Effector memory CD8-positive, alpha-beta T cell (primary cell): ENCODE measurements at places on chromosomes 2 and 18.
A peak's percentile ranks its signal among the peaks of the same experiment; 100 is the strongest.

- H3K4me3 ChIP-seq = no peak overlapping the region
- H3K36me3 ChIP-seq = peaks cover 39% of the 10 kb centered on the region
- H3K4me1 ChIP-seq = peaks cover 13% of the 10 kb centered on the region
- no peak for DNase-seq
- no peak overlapping the region for H3K27ac ChIP-seq
Observed at GRCh38 chr2:221567809-221568208, 4.3 kb downstream of the EPHA4 start.

GRCh38 chr2:148754864-148755263 lies 110.3 kb downstream of the EPC2 start:
- peaks cover 6% of the 10 kb centered on the region for H3K36me3 ChIP-seq
- no peak overlapping the region for H3K27ac ChIP-seq
- peaks cover 8% of the 10 kb centered on the region for H3K4me1 ChIP-seq
- no peak for DNase-seq
- H3K27me3 ChIP-seq = no peaks in the 10 kb centered on the region

DNA sequence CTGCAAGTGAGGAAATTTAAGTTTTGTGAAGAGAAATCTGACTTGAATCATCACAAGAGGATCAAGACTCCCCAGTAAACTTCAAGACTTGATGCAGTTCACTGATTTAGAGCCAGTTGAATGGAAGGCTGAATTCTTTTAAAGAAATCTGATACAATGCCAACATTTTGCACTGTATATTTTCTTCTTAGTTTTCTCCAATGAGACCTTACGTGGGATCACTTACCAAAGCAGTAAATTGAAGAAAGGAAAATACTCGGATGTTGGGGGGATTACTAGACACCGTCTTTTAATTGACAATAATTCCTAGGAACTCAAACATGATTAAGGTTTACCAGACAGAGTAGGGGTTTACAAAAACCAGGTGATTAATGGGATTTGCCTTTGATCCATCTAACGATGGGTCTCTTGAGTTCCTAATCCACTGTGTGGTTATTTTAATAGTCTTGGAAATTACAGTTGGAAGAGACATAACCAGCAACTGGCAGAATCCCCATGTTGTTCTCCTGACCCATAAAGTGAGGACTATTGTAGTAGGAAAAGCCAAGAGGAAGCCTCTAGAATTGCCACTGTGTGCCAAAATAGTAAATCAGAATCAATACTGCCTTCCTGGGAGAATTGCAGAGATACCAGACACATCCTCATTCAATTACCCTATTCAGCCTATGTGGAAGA lies 354.5 kb downstream of the PID1 start:
- DNase-seq = no peak
- no peaks in the 10 kb centered on the region for H3K27me3 ChIP-seq
- no peaks in the 10 kb centered on the region for H3K4me1 ChIP-seq

DNA sequence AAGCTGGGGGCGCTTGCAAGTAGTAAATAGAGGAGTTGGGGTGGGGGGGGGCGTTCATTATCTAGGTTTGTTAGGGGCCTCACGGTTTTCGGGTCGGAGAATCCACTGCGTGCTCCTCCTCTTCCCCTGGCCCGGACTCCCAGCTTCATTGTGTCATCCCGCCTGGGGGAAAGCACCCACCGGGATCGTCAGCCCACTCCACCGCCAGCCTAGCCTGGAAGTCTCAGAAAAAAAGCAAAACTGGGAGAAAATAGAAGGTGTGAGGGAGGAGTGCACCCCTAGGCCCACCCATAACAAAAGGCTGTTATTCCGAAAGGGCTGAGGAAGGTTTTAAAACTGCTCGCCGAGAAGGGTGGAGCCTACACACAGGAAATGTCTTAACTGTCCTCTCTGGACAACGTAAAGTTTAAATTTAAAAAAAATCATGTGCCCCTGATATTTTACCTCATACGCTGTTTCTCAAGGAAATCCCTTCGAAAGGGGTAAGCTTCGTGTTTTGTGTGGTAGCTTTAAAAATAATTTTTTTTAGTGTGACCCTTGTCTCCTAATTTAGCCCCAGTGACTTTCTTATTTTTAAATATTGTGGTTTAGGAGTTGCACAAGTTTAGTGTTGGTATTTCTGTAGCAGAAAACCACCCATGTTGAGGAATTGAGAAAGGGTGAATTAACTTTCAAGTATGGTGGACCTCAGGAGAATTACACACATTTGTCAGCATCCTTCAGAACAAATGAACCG lies 104.2 kb downstream of the SPTBN1 start:
- peaks cover 7% of the 10 kb centered on the region for H3K36me3 ChIP-seq
- peak overlapping the region; percentile 94 for H3K4me3 ChIP-seq
- H3K27me3 ChIP-seq = no peaks in the 10 kb centered on the region
- no peak for DNase-seq
- peak overlapping the region; percentile 95 for H3K27ac ChIP-seq
- H3K4me1 ChIP-seq = peaks cover 60% of the 10 kb centered on the region

GRCh38 chr2:129892360-129892759 lies 87.1 kb upstream of the RAB6C start:
- H3K4me3 ChIP-seq = no peak overlapping the region
- no peaks in the 10 kb centered on the region for H3K36me3 ChIP-seq
- no peak overlapping the region for H3K27ac ChIP-seq
- DNase-seq = no peak

- H3K4me3 ChIP-seq = no peak overlapping the region
- no peaks in the 10 kb centered on the region for H3K36me3 ChIP-seq
- no peaks in the 10 kb centered on the region for H3K27me3 ChIP-seq
- H3K4me1 ChIP-seq = no peaks in the 10 kb centered on the region
Observed at GRCh38 chr2:57429831-57430230, 616.8 kb upstream of the VRK2 start.

DNA sequence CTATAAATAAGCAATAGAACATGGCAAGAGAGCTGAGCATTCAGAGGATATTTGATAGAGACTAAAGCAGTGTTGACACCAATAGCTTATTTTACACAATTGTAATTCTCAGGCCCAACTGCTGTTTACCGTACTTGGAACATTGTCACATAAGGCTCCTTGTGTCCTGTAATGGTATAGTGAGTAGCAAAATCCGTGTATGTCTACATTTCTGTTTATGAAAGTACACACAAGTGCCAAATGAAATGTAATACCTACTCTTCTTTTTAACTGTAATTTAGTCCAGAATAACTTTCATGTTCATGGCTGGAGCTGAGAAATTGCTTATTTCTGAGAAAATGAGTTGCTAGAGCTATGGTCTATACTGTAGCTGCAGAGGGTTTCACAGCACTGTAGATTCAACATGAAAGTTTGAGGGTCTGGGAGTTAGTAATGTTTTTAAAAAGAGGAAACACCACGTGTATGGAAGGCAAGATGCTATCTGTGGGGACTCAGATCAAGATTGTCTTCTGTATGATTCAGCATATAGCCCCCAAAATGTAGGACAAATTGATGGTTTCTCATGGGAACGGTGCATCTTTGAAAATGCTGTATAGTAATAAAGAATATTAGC lies 110.2 kb upstream of the NOSTRIN start:
- no peaks in the 10 kb centered on the region for H3K36me3 ChIP-seq
- no peaks in the 10 kb centered on the region for H3K4me1 ChIP-seq
- H3K27ac ChIP-seq = no peak overlapping the region
- H3K4me3 ChIP-seq = no peak overlapping the region

DNA sequence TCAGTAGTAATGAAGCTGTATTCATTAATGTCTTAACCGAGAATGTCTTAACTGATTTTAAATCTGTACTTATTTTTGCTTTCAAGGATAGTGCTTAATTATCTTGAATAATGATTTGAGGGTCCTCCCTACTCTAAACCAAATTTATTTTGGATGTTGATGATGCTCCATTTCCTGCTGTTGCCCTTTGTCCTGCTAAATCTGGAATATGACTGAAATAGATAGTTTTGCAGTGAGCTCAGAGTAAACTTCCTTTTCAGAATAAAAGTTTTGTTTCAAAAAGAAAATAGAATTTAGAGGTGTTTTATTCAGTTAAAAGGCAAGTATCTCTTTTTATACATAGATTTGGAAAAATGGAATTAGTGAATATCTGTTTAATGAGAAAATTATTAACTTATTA lies 8.1 kb downstream of the NBEAL1 start:
- no peaks in the 10 kb centered on the region for H3K36me3 ChIP-seq
- H3K4me1 ChIP-seq = peaks cover 24% of the 10 kb centered on the region
- DNase-seq = no peak
- no peaks in the 10 kb centered on the region for H3K27me3 ChIP-seq

GRCh38 chr2:196924051-196924450 lies 2.5 kb downstream of the PGAP1 start:
- H3K27me3 ChIP-seq = no peaks in the 10 kb centered on the region
- no peak overlapping the region for H3K27ac ChIP-seq
- H3K4me3 ChIP-seq = no peak overlapping the region
- no peak for DNase-seq
- H3K4me1 ChIP-seq = peaks cover 26% of the 10 kb centered on the region

DNA sequence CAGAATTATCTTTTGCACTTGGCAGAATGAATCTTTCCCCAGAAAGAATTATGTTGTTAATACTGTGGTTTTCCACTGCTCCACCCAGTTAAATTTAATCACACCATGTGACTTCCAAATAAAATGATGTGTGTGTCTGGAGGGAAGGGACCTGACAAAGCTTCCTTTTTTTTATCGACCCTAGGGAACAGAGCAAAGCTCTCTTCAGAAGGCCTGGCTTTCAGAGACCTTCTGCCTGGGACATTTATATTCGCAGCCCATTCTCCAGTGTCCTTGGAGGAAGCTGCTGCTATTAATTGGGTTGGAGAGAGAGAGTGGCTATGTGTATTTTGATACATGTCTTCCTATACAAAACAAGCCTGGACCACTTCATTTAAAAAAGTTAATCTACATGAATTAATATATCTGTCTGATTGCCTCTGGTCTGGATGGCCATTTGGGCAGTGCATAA lies 233.7 kb downstream of the PRKCE start:
- peaks cover 20% of the 10 kb centered on the region for H3K4me1 ChIP-seq
- no peak overlapping the region for H3K27ac ChIP-seq
- H3K27me3 ChIP-seq = no peaks in the 10 kb centered on the region
- no peak for DNase-seq
- no peak overlapping the region for H3K4me3 ChIP-seq
- H3K36me3 ChIP-seq = no peaks in the 10 kb centered on the region

GRCh38 chr18:60044290-60045006 lies 144.7 kb downstream of the PMAIP1 start:
- no peak for DNase-seq
- H3K27ac ChIP-seq = no peak overlapping the region
- peaks cover 14% of the 10 kb centered on the region for H3K27me3 ChIP-seq

GRCh38 chr2:237577956-237578870 lies 11.8 kb downstream of the PRLH start:
- H3K4me3 ChIP-seq = no peak overlapping the region
- DNase-seq = no peak
- no peaks in the 10 kb centered on the region for H3K36me3 ChIP-seq
- no peaks in the 10 kb centered on the region for H3K4me1 ChIP-seq

- peaks cover 9% of the 10 kb centered on the region for H3K4me1 ChIP-seq
- H3K27ac ChIP-seq = no peak overlapping the region
- peaks cover 79% of the 10 kb centered on the region for H3K27me3 ChIP-seq
Observed at GRCh38 chr18:77250501-77250925, 865 bp downstream of the GALR1 start.

GRCh38 chr18:1048032-1048431 lies 143.4 kb downstream of the ADCYAP1 start:
- no peak overlapping the region for H3K27ac ChIP-seq
- H3K36me3 ChIP-seq = no peaks in the 10 kb centered on the region
- H3K4me3 ChIP-seq = no peak overlapping the region
- no peaks in the 10 kb centered on the region for H3K27me3 ChIP-seq
- no peaks in the 10 kb centered on the region for H3K4me1 ChIP-seq
- DNase-seq = no peak

- H3K4me1 ChIP-seq = no peaks in the 10 kb centered on the region
- peaks cover 3% of the 10 kb centered on the region for H3K36me3 ChIP-seq
- no peak overlapping the region for H3K27ac ChIP-seq
- H3K27me3 ChIP-seq = peaks cover 16% of the 10 kb centered on the region
- H3K4me3 ChIP-seq = no peak overlapping the region
- no peak for DNase-seq
Observed at GRCh38 chr18:45525301-45525700, 90.0 kb upstream of the SLC14A2 start.

GRCh38 chr2:241298673-241299072 lies 16.8 kb downstream of the HDLBP start:
- DNase-seq = no peak
- H3K36me3 ChIP-seq = peaks cover 8% of the 10 kb centered on the region
- peak overlapping the region; percentile 58 for H3K4me3 ChIP-seq
- peak overlapping the region; percentile 9 for H3K27ac ChIP-seq
- H3K27me3 ChIP-seq = no peaks in the 10 kb centered on the region
- H3K4me1 ChIP-seq = peaks cover 49% of the 10 kb centered on the region

DNA sequence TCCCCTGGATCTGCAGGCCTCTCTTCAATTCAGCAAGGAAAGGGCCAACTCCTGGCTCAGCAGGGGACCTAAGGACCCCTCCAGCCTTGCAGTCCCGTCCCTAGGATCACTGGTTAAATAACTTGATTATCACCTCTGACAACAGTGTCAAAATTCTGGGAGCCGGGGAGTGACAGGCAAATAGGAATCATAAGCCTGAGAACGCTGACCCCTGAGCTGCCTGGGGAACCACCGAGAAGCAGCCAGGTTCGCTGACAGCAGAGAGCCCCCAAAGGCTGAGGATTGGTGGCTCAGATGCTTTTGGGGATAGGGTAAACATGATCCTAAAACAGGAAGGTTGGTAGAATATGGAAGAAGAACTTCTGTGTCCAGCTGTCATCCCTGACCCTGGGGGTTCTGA lies 17.5 kb upstream of the TNS1 start:
- no peaks in the 10 kb centered on the region for H3K4me1 ChIP-seq
- no peak overlapping the region for H3K27ac ChIP-seq
- no peak for DNase-seq
- no peaks in the 10 kb centered on the region for H3K27me3 ChIP-seq
- no peaks in the 10 kb centered on the region for H3K36me3 ChIP-seq

DNA sequence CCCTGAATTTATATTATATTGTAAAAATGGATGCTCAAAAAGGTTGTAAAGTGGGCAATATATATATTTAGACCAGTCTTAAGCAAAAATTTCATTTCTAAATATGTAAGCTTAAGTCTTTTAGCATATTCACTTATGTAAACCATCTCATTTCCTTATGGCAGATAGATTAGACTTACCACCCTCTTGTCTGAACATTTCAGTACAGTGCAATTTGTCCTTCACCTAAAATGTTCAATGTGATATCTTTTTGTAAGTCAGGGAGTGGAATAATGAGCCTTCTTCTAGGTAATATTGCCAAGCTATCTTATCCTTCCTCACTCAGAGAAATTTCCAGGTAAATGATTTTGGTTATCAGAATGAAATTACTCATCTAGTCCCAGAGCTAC lies 92.3 kb downstream of the KLF7 start:
- H3K27ac ChIP-seq = no peak overlapping the region
- H3K36me3 ChIP-seq = no peaks in the 10 kb centered on the region
- peaks cover 9% of the 10 kb centered on the region for H3K4me1 ChIP-seq
- no peak for DNase-seq
- H3K4me3 ChIP-seq = no peak overlapping the region
- H3K27me3 ChIP-seq = peaks cover 34% of the 10 kb centered on the region
